NCI-H1092 treated with DMSO at 0.1 percent for 48 hours (cell line): ENCODE measurements at places on chromosomes 12 and 14.

DNA sequence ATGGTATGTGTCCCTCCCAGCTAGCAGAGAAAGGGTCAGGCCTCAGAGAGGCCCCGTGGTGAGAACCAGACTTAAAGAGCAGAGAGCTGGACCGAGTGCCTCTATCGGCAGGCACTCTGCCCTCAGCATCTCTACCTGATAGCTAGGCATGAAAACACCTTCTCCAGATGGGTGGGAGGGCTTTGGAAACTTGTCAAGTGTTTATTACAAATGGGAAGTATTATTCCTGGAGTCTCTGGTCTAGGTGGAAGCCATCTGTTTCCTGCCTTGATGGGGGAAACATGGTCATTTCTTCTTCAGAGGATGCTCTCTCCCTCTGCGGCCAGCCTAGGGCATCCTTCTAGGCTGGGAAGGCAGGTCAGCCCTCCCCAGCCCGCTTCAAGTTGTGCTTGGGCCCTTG, 2.3 kb downstream of the TMEM63C start:
- DNase-seq: no peak

DNA sequence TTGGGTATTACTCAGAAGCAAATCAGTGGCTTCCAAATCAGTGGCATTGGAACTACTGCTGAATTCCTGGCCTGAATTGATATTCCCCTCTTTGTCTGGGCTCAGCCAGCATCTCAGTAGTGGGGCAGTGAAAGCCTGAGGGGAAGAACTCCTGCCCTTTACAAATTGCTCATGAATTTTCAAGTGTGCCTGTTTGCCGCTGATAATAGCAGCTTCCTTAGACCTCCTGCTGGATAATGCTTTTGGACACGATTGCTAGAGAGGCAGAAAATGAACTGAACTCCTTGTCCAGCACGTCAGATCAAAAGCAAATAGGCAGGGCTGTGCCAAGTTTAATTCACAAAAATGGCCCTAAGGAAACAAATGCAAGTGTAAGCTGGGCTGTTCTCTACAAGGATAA, 91.3 kb upstream of the GZMB start:
- peak; percentile 82 for DNase-seq

DNA sequence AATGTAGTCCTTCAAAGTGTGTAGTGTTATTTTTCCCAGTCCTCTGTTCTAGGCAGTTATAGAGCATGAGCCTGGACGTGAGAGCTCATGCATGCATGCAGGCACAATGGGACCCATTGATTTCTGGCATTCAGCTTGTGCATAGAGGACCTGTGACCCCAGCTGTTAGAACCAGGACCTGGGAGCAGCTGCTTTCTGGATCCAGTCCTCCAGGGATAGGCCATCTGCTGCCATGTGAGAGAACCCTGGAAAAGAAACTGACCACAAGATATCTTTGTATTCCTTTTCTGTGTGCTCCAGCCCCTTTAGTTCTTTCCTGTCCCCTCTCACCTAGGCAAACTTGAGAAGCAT, 76.9 kb downstream of the SUSD6 start:
- DNase-seq: no peak

DNA sequence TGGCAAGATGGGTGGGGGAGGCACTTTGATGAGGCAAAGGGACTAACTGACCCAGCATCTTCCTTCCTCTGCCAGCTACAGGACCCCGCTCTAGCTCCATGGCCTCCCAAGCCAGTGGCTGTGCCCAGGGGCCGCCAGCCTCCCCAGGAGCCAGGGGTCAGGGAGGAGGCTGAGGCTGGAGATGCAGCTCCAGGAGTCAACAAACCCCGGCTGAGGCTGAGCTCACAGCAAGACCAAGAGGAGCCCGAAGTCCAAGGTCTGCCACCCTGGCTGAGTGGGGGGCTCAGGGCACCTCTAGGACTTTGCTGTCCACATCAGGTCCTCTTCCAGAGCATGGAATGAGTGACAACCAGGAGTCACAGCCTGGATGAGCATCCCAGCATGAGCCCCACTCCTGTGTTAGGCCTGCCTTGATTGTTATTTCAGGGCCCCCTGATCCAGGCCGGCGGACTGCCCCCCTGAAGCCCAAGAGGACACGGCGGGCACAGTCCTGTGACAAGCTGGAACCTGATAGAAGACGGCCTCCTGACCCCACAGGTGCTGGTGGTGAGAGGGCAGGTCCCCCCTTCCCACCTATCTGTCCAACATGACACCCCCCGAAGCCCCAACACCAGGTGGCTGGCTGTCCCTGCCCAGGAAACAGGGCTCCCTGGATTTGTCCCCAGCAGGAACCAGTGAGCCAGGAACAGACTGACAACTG, 2.5 kb upstream of the CPNE6 start:
- no peak for DNase-seq

DNA sequence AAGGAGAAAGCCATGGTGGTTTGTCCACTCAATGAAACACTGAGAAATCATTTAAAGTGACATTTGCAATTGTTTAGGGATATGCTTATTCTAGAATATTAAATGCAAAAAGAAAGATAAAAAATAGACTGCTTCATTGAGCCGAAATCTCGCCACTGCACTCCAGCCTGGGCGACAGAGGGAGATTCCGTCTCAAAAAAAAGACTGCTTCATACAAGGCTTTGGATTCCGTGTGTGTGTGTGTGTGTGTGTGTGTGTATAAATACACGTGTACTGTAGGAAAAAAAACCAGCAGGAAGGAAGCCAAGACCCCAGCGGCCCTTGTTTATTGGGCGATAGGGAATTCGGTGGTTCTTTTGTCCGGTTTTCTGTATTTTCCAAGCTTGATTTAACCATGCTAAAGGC, 3.2 kb upstream of the ZNF839 start:
- peak; percentile 52 for DNase-seq

DNA sequence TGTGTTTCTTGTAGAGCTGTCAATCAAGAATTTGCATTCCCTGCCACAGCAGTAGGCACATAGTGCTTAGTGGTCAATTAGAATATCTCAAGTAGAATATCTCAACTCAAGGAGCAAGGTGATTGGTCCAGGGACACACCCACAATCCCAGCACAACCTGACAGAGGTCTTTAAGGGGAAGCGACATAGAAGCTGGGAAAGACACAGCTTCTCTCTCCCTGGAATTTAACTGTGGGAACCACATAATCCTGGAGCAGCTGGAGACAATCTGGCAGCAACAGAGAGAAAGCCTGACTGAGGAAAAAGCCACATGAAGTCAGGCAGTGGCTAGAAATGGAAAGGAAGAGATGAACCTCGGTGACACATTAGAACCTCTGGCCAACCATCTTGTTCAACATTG, 85.7 kb upstream of the LMO3 start:
- no peak for DNase-seq

DNA sequence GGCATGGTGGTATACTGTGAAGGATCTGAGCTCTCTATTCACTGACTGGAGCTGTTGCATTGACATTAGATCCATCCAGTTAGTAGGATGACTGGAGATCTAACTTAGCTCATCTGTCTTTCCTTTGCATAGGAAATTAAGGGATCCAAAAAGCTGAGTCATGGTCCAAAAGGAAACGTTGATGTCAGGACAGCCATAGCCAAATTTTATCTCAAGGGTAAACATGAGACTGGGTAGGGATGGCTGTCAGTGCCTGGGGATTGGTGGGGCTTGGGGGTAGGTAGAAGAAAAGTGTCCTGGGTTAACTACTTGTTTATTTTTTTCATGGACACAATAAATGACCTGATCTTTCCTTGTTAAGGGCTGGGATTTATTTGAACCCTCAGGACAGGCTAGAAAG, 4.6 kb downstream of the FAM177A1 start:
- no peak for DNase-seq

DNA sequence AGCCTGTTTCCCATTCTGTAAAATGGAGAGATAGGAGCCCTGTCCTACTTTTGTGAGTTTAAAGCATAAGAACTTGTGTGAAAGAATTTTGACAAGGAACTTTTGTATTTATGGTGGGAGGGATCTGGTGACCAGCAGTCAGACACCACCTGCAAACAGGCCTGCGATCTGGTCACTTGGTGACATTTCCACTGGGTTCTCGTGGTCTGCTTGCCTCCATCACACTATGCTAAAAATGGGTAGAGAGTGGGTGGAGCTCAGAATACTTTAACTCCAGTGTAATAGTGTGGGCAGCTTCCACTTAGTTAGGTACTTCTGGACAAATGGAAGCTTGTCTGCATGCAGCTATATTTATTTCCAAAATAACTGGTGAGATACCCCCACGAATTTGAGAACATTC, 26.5 kb upstream of the PLXNC1 start:
- no peak for DNase-seq

GRCh38 chr14:67464377-67464776, 24.1 kb downstream of the TMEM229B start:
- DNase-seq: no peak

DNA sequence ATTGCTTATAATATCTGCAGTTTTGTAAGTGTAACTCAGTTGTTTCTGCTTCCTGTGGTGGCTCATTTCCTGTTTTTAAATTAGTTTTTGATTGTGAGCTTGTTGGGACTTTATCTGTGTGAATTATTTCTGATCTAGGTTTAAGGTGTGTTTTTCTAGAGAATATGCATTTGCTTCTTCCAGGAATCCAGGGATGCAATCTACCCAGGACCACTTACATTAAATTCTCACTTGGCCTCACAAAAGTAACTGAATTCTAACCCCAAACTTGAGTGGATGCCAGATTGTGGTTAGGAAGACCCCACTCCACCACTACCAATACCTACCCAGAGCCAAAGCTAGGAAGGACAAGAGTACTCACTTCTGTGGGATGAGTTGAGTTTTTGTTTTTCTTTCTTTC, 11.9 kb downstream of the STYX start:
- no peak for DNase-seq

DNA sequence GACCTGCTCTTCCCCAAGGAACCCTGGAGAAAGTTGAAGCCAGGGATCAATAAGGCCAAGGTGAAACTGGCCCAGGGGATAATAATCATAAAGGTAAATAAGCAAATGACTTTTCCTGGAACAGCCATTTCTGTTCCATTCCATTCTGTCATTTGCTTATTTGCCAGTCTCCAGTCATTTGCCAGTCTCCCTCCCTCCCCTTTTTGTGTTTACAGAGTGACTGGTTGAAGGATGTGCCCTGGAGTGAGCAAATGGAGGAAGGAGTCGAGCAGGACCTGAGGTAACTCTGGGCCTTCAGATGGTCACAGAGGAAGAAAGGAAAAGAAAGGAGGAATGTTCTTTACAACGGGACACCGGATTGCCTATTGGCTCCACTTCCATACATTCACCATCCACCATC, 17.8 kb upstream of the DCD start:
- no peak for DNase-seq

DNA sequence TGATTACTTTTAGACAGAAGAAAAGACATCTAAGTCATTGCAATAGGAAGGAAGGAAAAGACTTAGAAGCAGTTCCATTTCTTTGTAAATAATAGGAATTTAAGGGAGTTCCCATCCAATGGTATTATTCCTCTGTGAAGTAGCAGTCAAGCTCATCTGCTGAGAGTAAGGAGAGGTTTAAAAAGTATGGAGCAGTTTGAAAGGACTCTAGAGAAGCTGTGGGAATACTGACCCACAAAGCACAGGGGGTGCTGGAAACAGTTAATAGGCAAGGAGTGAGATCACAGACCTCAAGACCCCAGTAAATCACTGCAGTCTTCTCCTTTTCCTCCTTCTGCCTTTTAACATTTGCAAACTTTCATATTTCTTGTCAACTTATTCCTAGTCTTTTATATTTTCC, 428.5 kb downstream of the ADAMTS20 start:
- DNase-seq: no peak

- peak; percentile 18 for DNase-seq
Measured at GRCh38 chr12:115451151-115451779, 767.3 kb upstream of the TBX3 start.
